Retina (tissue), 1 donor: ENCODE measurements at places on chromosomes 11 and 22.

DNA sequence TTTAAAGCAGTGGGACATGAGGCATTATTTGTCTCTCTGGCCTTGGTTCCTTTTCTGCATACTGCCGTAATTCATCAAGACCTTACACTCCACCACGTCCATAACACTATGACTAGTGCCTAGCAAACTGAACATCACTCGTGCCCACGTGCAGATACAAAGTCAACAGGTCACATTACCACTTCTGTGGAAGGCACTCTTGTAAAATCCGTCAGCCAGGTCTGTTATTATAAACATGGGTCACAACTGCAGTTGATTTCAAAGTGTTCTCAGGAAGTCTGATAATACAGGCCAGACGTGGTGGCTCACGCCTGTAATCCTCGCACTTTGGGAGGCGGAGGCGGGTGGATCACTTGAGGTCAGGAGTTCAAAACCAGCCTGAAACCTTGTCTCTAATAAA, 14.1 kb downstream of the VSIG10L2 start:
- no peak for DNase-seq

DNA sequence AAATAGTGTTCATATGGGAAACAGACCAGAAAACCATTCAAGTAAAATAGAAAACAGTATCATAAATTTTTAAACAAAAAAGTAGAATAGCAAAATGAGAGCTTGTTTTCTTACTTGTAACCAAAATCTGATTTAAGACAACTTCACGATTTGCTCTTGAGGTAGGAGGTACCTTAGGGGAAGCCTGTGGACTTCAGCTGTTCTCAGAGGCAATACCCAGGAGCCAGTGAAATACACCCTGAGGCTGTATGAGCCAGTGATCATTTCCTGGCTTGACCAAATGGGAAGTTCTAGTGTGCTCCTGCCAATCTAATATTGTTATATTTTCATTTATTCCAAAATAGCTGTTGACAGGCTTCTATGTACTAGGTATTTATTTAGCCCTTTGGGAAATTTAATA, 104.8 kb downstream of the ARHGAP42 start:
- DNase-seq, result no peak

GRCh38 chr11:106326087-106326486, 248.6 kb downstream of the AASDHPPT start:
- DNase-seq, result no peak

GRCh38 chr11:33028537-33028914, 10.8 kb upstream of the TCP11L1 start:
- no peak for DNase-seq

DNA sequence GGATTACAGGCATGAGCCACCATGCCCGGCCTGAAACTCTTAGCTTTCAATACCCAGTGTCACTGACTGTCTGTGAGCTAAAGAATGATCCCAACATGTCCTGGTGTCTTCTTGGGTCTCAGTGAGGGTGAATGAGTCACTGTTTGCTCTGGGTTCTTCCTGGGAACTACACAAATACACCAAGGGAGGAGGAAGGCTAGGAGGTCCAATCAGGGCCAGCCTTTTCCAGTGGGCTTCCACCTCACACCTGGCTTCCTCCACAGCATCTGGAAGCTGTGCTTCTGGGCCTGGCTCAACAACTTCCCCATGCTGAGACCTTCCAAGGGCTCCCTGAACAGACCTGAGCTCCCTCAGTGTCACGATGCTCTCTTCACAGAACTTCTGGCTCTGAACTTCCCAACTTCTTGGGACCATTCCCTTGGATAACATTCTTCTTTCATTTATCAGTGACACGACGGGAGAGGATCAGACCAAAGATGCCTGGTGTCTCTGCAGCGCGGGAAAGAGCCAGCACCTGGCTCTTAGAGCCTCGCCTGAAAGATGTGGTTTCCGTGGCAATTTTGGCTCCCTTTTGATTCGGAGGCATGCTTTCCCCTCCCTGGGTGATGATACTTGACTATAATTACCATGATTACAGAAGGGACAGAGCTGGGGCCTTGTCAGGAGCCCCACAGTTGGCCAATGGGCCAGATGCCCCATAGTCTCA, 22.3 kb upstream of the CHRM4 start:
- no peak for DNase-seq

GRCh38 chr22:23066200-23067022, 3.9 kb upstream of the GNAZ start:
- no peak for DNase-seq
